ENCODE measurements at places on chromosomes 4 and X.
A peak's percentile ranks its signal among the peaks of the same experiment; 100 is the strongest.

- peak; percentile 1 for DNase-seq
Measured at GRCh38 chrX:44747317-44747716, 96.5 kb upstream of the DUSP21 start.

- DNase-seq, result no peak
Measured at GRCh38 chr4:60611762-60612496, 588.2 kb upstream of the ADGRL3 start.

DNA sequence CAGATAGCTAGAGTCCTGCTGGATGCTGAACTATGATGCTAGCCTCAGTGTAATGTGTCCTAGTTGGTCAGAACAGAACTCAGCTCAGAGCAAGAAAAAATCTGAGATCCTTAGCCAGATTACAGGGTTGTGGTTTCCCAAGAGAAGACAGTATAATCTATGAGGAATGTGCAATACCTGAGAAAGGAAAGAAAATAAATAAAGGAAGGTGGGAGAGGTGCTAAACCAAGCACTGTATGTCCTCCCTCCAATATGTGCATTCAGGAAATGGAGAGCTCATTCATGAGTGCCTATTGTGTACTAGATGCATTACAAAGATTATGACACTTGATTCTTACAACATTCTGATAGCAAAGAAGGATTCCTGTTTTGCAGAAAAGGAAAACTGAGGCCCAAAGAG is 7.5 kb downstream of the USP26 start:
- DNase-seq, result no peak

DNA sequence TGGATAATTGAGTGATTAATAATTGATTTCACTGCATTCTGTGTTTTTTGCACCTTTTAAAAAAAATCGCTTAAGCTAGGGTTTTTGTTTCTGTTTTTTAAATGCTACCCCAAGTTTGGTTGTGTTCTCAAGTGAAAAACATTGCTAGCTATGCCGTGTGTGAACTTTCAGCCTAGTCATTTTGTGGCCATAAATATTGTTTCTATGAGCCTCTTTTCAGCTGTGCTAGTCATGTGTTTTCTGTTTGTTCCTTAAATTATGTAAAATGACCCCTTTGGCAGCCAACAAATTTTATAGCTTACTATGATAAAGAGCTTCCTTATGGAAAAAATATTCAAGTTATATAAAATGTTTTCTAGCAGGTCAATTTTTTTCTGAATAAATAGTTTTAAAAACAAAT is 59.1 kb downstream of the GALNT7 start:
- DNase-seq, result no peak

- no peak for DNase-seq
Measured at GRCh38 chr4:88957570-88957969, 99.4 kb downstream of the FAM13A start.

- no peak for DNase-seq
Measured at GRCh38 chr4:60259781-60260180, 940.3 kb upstream of the ADGRL3 start.

DNA sequence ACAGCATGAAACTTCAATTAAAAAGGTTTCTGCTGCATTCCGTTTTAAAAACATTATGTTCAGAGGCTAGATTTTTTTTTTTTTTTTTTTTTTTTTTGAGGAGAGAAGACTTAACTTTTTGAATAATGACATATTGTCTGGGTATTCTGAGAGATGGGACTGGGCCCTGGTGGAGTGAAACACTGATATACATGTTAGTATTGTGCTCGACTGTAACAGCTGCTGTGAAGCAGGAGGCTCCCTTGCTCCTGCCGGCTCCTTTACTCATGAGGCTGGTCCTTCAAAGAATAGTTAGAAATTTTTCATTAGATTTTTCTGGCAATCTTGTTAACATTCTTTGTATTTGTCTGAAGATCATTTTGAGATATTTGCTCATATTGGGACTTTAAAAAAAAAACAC is 73.3 kb downstream of the TMEM131L start:
- DNase-seq, result no peak

DNA sequence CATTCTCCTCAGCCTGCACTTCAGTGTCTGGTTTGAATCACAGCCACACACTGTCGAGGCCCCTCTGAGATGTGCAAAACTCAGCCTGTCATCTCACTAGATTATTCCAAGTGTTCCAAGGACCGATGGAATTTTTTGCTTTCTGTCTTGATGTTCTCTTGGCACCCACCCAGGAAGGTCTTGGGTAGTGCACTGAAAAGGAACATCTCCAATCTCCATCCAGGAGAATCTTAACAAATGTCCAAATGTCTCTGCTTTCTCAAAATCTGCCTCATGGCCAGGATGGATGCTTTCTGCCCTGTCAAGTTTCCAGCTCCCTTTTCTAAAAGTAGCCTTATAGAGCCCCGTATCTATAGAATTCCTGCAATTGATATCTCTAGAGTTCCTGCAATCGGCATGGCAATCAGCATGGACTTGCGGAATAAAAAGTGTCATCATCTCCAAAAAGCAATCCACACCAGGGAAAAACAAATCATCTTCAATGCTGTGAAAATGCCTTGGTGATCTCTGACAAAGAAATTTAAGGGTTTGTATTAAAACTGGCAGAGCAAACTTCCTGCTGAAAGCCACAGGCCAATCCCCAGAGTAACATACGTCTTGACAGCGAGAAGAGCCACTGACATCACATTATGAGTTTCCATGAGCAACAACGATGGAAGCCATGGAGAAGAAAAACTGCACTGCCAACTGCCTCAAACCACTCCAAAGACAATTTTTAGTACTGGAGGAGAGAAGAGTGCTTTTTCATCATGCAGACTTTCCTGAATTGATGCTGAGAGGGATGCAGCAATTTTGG is 215.3 kb upstream of the FAM9B start:
- DNase-seq, result no peak

GRCh38 chr4:22780317-22780716 is 87.6 kb downstream of the GBA3 start:
- no peak for DNase-seq

GRCh38 chrX:112874175-112874574 is 33.5 kb upstream of the AMOT start:
- DNase-seq, result no peak

- no peak for DNase-seq
Measured at GRCh38 chrX:132778917-132779316, 179.5 kb downstream of the HS6ST2 start.

DNA sequence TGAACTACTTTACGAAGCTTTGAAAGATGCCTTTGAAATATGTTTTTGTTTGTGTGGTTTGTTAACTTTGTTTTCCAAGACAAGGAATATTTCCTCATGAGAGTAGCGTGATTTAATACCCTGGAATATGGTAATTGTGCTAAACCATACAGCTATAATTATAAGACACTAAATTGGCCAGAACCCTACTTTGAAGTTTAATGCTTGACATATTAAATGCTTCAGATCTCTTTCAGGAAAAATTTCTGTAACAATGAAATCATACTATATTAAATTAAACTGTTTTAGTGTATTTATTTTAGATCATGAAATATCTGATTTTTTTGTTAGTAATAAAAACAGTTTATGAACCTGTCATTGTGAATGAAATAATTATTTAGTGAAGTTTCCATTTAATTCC is 63.5 kb downstream of the DCLK2 start:
- no peak for DNase-seq

GRCh38 chrX:130147631-130148030 is 18.0 kb downstream of the AIFM1 start:
- DNase-seq, result no peak

- DNase-seq, result no peak
Measured at GRCh38 chr4:74755486-74755885, 38.8 kb downstream of the BTC start.

DNA sequence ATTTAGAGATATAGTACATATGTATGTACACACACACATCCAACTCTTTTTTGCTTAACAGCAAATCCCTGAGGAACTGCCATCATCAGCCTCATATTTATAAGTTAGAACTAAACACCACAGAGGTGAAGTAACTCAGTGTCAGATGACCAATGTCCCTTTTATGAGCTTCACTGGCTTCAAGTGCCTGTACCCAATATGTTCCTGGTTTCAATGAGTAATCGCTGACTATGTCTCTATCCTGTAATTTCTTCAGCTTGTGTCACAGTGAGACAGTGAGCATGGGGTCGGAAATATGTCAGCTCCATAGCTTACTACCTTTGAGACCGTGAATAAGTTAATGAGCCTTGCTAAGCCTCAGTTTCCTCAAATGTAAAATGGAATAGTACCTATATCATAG is 136.2 kb upstream of the RASGEF1B start:
- DNase-seq, result no peak

- peak; percentile 95 for DNase-seq
Measured at GRCh38 chr4:124111922-124112321, 600.6 kb downstream of the ANKRD50 start.

GRCh38 chrX:22689290-22689689 is 310.5 kb upstream of the DDX53 start:
- DNase-seq, result no peak

- no peak for DNase-seq
Measured at GRCh38 chrX:87727620-87728019, 210.0 kb downstream of the KLHL4 start.

DNA sequence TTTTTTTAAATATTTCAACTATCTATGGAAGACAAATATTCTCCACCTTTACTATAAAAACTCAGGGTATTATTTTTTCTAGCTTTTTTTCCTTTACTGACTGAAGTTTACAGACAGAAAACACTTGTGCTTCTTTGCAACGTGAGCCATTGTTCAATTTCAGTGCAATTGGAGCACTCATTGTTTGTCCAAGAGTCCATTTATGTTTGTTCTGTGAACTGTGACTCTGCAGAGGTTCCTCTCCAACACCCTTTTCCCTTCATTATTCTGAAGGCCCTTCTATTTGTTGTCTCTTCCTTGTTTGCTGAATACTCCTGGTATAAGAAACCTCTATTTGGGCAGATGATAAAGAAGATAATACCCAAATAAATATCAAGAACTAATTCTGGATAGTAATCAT is 37.4 kb downstream of the DAPP1 start:
- no peak for DNase-seq

DNA sequence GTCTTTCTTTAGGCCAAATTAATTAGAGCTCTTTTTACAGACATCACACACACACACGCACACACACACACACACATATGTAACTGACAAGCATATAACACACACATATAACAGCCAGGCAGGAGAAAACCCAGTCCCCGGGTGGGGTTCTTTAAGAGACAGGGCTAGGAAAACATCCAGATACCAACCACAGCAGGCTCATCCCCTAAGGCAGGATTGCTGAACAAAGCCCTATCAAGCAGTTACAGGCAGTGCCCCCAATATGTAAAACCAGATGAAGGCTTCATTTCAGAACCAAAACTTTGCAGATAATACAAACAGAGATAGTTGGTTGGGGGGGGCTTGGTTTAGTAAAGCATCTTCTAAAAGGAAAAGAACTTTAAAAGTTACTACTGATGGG is 18.0 kb upstream of the FAM47E start:
- DNase-seq, result peak; percentile 21

- DNase-seq, result peak; percentile 13
Measured at GRCh38 chr4:6257247-6258025, 12.2 kb upstream of the WFS1 start.

DNA sequence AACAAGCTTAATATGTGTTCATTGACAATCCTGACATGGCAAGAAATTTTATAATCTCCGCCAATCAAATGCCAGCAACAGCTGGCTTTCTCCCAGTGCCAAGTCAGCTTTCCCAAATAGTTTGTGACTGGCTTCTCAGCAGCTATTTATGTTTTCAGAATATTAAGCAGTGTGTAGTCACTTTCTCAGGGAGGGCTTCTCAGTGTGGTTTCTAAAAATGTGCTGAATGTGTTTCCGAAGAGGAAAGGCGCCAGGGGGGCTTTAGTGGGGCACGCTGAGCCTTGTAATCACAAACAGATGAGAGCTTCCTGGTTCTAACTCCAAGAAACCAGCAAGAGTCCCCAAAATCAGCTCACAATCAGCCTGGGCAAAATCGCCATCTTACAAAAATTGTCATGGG is 258.7 kb upstream of the CPEB2 start:
- DNase-seq, result peak; percentile 81

GRCh38 chr4:5238173-5238572 is 186.9 kb downstream of the STK32B start:
- no peak for DNase-seq

DNA sequence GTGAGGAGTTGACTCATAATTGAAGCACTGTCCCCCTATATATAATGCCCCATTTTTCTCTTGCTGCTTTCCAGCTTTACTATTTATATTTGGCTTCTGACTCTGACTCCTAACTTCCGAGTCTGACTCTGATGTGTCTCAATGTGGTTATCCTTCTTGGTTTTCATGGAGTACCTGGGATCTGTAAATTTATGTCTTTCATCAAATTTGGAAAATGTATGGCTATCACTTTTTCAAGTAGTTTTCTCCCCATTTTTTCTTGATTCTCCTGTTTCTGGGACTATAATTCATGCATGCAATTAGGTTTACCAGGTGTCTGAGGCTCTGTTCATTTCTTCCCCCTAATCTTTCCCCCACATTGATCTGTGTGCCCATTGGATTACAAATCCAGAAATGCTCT is 156.8 kb upstream of the SFRP2 start:
- DNase-seq, result no peak

- DNase-seq, result no peak
Measured at GRCh38 chr4:8540991-8541390, 39.2 kb upstream of the GPR78 start.

GRCh38 chr4:94577136-94577535 is 125.4 kb downstream of the PDLIM5 start:
- DNase-seq, result peak; percentile 89

- DNase-seq, result no peak
Measured at GRCh38 chr4:16154451-16154850, 70.6 kb upstream of the PROM1 start.

DNA sequence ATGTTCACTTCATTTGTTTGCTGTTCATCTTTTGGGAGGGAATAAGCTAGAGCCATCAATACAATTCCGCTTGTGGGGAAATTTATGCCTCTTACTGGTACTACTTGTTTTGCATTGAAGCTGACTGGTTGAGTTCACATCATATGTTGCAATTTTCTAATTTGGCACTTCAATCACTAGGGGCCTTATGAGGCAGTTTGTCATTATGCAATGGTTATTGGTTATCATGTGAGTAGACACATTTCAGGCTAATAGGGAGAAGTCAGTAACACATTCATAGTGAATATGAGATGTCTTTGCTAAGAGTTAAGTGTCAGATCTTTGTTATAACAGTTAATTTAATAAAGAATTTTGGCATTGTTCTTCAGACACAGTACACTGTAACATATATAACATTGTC is 5.0 kb downstream of the RPL36A start:
- peak; percentile 48 for DNase-seq

DNA sequence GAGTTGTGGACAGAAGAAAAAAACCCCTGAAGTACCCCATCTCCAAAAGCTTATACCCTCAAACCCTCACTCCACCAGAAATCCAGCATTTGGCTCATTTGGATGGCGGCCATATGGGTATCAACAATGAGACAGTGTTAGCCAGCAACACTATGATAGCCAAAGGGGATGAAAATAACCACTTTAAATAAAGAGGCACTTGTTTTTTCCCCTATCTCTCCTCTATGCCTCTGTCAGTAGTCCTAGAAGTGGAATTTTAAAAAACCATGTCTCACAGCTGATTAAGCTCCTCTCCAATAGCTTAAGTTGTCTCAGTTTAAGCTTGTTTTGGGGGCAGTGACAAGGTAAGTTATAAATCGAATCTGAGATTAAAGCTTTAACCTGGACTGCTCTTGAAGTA is 124.0 kb downstream of the MOSPD2 start:
- no peak for DNase-seq

Data from choroid plexus epithelial cell (primary cell).